HS-5 (cell line): ENCODE measurements at places on chromosomes 11 and 22.

DNA sequence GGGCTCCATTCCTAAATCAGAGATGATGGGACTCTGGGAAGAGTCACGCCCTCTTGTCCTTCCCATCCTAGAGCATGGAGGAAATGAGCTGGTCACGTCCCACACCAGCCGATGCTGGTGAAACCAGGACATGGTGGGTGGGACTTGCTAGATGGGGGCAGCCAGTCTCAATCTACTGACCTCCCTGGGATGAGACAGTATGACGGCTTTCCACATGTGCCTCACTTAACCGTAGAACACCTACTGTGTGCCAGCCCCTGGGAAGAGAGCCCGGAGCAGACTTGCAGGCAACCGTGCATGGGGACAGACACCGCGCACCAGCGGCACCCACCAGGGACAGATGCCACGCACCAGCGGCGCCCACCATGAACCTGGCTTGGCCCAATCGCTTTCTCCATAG, 3.8 kb downstream of the OSBPL5 start:
- no peak for DNase-seq

DNA sequence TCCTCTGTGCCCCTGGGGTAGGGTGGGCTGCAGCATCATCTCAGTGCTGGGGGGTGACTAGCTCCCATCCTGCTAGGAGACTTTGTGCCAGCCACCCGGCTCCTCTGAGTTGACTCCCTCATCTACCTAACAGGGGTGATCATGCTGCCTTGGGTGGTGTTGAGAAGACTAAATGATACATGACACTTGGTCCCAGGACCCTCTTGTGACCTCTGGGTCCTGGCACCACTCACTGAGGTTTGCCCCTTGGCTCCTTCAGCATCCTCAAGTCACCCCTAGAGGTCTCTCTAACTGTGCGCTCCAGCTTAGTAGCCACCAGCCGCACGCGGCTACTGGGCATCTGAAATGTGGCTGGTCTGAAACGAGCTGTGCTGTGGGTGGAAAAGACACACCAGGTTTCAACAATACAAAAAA, 72.1 kb downstream of the LRRC32 start:
- DNase-seq = no peak

- no peak for DNase-seq
Measured at GRCh38 chr11:36376009-36376887, 80.2 kb downstream of the PRR5L start.

DNA sequence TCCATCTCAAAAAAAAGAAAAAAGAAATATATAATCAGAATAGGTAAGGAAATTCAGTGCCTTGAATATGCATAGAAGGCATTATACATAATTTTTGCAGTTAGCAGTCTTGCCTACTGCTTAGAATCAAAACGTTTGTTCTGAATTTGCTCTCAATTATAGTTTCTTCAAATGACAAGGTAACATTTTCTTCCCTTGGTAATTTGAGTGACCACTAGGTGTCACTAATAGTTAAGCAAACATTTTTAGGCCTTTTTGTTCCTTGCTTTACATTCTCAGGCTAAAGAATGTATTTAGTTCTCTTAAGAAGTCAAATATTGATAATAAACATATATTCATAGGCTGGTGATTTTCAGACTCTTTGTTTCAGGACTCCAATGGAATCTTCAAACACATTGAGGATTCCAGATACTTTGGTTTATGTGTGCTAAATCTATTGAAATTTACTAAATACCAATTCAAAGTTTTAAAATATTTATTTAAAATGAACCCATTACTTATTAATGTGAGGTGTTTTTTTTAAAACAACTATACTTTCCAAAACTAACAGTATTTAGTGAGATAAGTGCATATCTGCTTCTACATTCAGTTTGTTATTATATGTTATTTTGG, 55.0 kb upstream of the DEPDC7 start:
- peak; percentile 18 for DNase-seq

DNA sequence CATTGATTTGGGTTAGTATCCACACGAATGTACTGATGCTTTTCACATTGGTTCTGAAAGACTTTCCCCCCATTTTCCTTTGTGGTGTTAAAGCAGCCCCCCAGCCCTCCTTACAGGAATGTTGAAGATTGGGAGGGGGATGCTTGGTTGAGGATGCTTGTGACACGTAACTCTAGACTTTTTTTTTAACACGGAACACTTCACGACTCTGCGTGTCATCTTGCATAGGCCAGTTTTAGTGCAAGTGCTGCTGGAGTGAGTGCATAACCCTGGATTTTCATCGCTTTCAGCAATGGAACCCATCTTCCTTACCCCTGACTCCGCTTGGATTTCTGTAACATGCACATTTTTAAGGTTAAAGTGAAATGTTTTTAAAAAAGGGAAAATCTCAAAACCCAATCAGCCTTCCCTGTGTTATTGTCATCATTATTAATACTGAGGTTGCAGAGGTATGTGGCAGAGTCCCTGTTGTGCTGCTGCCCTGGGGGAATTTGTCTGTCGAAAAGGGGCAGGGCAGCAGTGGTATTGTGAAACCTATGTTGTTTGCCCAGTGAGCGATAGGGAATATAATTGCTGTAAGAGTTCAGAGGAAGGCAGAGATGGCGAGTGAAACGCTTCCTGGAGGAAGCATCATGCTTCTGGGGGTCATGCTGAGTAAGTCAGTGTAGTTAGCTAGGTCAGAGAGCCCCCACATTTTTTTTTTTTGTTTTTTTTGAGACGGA, 12.1 kb downstream of the CECR2 start:
- no peak for DNase-seq

- DNase-seq = no peak
Measured at GRCh38 chr11:128678024-128678423, 15.8 kb upstream of the FLI1 start.

DNA sequence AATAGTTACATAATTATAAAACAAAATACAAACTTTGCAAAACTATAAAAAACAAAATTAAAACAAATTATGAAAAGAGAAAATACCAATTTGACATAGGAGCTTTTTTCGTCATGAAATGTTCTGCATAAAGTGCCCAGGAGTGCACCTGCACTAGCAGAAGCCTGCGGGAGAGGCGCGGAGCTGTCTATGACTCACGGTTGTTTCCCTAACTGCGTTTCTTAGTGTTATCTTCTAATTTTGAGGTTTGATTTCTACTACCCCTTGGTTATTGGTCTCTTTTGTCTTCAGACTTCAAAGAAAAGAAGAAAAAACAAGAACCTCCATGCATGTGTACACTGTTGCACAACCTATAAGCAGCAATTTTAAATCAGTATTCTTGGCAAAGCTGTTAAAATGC, 740.9 kb upstream of the LRRC4C start:
- DNase-seq = no peak

DNA sequence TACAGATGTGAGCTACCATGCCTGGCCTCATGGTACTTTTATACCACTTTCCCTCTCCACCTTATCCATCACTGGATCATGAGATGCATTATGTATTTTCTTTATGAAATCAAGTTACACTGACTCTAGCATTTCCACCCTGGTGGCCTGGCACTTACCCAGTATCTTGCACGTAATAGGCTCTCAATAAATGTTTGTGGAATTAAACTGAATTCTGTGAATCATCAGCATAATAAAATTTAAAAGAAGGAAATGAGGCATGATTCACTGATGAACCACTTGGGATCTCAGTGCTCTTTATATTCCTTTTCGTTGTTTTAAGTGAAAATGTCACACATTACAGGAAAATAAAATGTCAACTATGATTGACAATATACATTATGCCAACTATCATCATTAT, 25.1 kb downstream of the ADM start:
- DNase-seq = peak; percentile 86

GRCh38 chr11:117443266-117444186, 115.9 kb downstream of the CEP164 start:
- no peak for DNase-seq

DNA sequence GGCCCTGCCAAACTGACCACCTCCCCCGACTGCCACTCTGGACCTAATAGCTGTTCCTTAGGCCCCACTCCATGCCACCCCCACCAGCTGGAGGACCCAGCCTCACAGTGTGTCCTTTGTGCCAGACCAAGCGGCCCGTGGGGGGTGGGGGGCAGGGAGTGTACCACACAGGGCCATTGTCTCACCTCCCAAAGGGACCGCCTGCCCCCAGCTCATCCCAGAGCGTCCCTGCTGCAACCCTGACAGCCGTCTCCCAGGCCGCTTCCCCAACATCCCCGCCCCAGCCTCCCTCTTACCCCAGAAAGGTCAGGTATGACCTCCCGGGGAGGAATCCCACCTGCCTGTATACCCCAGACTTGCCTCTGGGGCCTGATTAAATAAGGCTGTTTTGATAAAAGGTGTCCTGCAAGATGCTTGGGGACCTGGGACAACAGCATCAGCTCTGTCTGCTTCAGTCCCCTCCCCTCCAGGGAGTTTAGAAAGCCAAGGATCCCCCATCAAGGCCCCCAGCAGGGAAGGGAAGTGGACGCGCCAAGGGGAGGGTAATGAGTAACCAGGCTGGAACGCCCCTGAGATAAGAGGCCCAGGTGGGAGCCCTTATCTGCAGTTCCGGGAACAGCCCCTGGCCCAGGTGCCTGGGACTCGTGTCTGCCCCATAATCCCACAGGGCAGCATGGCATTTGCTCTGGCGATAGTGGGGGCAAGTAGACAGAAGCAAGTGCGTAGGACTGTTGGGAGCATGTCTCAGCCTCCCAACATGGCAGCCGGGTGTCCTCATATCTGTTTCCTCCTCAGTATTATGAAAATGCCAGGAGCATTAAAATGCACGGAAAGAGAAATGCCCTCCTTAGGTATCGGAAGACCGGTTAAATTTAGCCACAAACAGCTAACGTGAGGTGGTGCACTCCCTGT, 9.0 kb downstream of the CDC42EP1 start:
- no peak for DNase-seq

DNA sequence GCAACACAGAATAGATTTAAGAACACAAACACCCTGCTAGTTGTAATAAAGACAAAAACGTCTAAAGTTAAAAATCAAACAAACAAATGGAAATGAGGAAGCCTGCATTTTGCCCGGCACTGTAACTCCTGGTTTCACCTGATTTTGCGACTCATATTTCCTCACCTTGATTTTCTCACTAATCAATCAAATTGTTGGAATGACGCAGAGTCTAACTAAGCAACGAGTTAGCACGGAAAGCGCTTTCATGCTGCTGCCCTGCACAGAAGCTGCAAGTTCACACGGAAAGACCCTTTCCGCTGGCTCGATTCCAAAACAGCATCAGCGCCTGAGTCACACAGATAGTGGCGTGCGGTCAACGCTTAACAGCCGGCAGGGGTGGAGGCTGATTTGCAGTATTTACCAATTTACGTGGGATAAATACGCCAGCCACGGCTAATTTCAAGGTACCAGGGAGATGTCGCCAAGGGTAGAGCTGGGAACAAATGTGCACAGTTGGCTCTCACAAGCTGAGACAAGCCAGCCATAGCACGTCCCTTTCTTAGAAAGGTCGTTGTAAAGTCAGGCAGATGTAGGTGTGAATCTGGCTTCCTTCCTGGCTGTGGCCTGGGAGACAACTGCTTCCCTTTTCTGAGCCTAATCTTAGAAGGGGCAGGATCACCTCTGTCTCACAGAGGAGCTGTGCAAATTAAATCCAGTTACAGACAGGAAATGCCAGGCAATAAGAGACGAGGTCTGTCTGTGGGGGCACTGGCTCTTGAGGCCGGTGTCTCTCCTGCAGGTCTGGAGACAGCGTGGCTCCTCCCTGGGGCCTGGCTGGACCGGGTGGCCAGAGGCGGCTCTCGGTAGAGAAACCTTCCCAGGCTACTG, 76.9 kb upstream of the TTLL12 start:
- no peak for DNase-seq

DNA sequence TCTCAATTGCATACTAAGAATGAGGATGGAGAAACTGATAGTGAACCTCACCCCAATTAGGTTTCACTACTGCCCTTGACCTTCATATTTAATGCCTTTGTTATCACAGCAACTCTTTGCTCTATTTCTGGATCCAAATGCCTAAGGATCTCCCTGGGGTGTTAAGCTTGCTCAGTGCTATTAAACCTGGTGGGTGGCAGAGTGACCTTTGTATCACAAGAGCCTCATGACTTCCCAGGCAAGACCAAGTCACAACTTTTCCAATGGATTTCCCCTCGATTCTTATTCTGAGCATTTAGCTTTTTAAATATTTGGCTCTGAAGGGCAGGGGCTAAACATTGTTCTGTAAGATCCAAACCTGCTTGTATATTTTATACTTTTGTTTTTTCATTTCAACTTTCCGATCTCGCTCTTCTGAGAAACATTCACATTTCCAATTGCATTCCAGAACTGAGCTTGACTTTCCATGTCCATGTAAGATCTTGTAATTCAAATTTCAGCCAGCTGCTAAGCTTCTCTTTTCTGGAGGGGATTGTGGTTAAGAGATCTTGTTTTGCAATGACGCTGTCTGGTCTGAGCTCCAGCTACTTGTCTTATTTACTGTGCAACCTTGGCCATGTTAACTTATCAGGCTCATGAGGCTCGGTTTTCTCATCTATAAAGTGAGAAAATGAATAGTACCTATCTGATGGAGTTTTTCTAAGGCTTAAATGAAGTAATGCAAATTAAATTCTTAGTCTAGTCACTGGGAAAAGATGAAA, 6.4 kb upstream of the EHF start:
- no peak for DNase-seq

DNA sequence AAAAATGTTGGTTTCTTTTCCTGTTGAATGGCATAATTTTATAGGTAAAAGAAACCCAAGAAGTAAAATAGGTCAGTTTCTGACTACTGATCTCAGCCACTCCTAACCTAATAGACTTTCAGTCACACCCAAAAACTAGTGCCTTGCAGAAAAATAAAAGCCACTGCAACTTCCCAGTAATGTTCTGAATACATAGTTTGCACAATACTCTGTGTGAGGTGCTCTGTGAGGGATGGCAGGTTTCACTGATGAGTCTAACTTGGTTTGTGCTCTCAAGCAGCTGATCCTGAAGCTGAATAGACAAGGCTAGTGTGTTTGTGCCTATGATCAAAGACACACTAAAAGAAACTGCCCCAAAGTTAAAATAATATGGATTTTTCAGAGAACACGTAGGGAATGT, 758.3 kb downstream of the NELL1 start:
- no peak for DNase-seq

- no peak for DNase-seq
Measured at GRCh38 chr11:103079833-103080232, 12.1 kb downstream of the DCUN1D5 start.

DNA sequence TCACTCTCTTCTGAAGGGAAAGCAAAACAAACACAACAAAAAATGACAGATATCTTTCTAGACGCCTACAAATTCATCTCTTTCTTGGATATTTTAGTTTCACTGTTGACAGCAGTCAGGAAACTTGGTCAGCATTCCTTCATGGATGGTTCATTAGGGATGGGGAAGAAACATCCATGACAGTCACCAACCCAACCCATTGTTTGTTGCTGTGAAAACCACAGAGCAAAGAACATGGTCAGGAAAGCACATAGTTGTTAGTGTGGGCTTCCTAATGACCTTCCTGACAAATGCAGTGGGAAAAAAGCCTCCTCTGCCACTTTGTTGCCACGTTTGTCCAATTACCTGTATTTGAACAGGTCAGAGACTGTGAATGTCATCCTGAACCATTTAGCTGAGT, 139.8 kb upstream of the SNX19 start:
- DNase-seq = no peak

- DNase-seq = no peak
Measured at GRCh38 chr22:41695211-41695610, 4.1 kb upstream of the MEI1 start.

- DNase-seq = no peak
Measured at GRCh38 chr22:36762687-36763260, 13.1 kb downstream of the IFT27 start.

- DNase-seq = peak; percentile 77
Measured at GRCh38 chr11:130611791-130612251, 163.4 kb downstream of the ADAMTS15 start.
